ENCODE measurements at places on chromosomes 2 and 18.

DNA sequence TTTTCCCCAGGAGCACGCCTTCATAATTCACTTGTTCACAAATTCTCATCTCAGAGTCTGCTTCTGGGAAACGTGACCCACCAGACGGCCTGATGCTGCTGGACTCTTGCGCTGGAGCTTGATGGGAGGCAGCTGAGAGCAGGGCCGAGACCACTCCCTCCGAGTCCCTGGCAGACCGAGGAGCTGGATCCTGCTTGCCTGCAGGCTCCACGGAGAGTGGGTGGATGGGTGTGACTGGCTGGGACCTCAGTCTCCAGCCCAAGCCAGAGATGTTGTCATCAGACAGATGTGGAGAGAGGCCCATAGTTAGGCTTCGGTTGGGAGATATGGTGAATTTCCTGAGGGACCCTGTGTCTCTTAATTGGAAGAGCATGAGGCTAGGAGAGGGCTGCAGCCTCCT is 76.4 kb downstream of the TSN start:
- DNase-seq: no peak

GRCh38 chr2:16568998-16569784 is 96.4 kb downstream of the CYRIA start:
- no peak for DNase-seq

GRCh38 chr2:119010336-119010735 is 68.3 kb downstream of the MARCO start:
- no peak for DNase-seq

DNA sequence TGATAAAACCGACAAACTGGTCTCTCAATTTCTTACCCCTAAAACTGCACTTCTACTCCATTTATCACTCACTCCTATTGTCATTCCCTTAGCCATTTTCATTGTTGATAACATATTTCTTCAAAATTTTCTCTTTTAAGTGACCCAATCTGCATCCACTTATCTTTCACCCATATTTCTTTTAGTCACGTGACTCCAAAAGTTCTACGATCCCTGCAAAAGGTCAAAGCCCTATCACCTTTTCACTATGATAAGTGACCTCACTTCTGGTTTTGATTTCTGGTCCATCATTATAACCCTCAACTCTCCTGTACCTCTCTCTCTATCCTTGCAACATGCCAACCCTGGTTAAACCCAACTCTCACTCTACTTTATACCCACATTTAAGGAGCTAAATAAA is 49.1 kb downstream of the LRATD1 start:
- no peak for DNase-seq

DNA sequence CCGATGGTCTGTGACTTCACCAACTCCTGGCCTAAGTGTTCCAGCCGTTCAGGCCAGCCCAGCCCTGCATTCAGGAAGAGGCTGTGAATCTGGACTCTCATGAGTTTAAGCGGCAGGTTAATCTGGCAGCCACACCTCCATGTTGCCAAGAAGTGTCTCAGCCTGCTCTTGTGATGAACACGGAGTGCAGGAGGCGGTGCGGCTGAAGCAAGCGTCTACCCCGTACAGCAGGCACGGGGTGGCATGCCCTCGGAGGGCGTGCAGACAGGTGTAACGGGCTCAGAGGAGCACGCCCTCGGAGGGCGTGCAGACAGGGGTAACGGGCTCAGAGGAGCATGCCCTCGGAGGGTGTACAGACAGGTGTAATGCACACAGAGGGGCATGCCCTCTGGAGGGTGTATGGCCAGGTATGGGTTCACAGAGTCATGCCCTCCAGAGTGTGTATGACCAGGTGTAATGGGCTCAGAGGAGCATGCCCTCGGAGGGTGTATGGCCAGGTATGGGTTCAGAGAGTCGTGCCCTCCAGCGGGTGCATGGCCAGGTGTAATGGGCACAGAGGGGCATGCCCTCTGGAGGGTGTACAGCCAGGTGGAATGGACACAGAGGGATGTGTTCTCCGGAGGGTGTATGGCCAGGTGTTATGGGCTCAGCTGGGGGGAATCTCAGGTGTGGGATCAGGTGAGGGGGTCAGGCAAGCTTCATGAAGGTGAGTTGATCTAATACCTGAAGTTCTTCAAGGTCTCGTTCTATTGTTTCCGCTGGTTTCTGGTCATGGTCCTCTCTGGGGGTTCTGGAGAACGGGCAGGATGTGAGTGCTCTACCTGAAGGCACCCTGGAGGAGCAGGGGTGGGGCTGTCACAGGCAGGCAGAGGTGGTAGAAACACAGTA is 22.6 kb downstream of the CROCC2 start:
- DNase-seq: no peak

DNA sequence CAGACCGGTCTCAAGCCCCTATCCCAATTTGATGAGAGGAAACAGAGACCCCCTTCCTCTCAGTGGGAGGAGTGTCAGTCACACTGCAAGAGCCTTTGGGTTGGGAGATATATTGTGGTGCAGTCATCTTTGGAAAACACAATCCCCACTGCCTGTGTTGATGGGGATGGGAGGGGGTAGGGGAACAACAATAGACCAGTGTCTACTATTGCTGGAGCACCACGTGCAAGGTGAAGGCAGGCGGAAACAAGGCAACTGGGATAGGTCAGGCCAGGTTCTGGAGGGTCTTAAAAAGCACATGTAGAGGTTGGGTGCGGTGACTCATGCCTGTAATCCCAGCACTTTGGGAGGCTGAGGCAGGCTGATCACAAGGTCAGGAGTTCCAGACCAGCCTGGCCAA is 127.9 kb downstream of the ZFP36L2 start:
- no peak for DNase-seq

DNA sequence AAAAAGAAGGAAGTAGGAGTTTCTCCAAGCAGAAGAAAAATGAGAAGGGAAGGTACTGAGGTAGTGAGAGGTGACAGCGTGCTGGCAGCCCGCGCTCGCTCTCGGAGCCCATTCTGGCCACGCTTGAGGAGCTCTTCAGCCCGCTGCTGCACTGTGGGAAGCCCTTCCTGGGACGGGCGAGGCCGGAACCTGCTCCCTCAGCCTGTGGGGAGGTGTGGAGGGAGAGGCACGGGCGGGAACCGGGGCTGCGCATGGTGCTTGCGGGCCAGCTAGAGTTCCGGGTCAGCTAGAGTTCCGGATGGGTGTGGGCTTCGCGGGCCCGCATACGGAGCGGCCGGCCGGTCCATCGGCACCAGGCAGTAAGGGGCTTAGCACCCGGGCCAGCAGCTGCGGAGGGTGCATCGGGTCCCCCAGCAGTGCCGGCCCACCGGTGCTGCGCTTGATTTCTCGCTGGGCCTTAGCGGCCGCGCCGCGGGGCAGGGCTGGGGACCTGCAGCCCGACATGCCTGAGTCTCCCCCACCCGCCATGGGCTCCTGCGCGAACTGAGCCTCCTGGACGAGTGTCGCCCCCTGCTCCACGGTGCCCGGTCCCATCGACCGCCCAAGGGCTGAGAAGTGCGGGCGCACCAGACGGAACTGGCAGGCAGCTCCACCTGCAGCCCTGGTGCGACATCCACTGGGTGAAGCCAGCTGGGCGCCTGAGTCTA is 11.1 kb upstream of the CYS1 start:
- DNase-seq: no peak

- DNase-seq: no peak
These were observed 61.0 kb downstream of the AQP4 start for GRCh38 chr18:26804519-26804918.

DNA sequence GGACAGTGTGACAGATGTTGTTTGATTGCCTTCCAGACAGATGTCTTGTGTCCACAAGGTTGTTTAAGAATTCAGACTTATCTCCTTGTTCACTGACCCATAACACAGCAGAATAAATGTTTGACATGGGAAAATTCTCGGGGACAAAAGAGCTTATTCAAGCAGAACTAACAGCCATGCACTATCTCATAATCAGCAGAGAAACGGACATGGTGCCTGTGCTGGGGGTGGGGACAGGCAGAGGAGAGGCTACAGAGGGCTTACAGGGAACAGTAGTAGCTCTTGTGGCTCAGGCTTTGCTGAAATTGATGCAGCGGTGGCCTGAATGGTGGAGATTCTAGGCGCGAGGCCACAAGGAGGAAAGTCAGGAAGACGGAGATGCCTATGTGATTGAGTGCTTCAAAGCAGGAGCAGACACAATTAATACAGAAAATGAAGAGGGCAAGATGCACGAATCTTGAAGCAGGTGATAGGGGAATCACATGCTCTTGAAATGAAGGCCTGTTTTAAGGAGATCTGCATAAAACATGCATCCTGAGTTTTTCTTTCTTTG is 62.0 kb upstream of the CAB39 start:
- DNase-seq: no peak

- DNase-seq: no peak
These were observed 16.7 kb downstream of the PLB1 start for GRCh38 chr2:28512607-28512965.

GRCh38 chr18:37476182-37476581 is 89.4 kb downstream of the CELF4 start:
- no peak for DNase-seq

DNA sequence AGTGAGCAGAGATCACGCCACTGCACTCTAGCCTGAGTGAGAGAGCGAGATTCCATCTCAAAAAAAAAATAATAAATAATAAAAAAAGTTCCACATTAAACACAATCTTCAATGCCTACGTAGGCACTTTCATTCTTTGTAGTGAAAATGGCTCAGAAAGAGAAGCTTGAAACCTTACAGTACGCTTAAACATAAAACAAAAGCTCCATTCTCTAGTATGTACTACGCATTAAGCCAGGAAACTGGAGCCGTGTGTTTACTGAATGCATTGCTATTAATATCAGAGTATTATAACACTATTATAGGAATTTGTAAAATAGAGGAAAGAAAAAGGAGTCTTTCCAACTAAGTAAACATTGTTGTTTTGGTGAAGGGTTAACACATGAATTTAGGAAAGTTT is 41.3 kb upstream of the LMAN1 start:
- no peak for DNase-seq

- no peak for DNase-seq
These were observed 26.6 kb downstream of the ONECUT2 start for GRCh38 chr18:57461652-57462269.

- no peak for DNase-seq
These were observed 42.6 kb downstream of the NEB start for GRCh38 chr2:151691631-151692030.

- DNase-seq: no peak
These were observed 93.1 kb downstream of the PIK3C3 start for GRCh38 chr18:42048158-42048557.

DNA sequence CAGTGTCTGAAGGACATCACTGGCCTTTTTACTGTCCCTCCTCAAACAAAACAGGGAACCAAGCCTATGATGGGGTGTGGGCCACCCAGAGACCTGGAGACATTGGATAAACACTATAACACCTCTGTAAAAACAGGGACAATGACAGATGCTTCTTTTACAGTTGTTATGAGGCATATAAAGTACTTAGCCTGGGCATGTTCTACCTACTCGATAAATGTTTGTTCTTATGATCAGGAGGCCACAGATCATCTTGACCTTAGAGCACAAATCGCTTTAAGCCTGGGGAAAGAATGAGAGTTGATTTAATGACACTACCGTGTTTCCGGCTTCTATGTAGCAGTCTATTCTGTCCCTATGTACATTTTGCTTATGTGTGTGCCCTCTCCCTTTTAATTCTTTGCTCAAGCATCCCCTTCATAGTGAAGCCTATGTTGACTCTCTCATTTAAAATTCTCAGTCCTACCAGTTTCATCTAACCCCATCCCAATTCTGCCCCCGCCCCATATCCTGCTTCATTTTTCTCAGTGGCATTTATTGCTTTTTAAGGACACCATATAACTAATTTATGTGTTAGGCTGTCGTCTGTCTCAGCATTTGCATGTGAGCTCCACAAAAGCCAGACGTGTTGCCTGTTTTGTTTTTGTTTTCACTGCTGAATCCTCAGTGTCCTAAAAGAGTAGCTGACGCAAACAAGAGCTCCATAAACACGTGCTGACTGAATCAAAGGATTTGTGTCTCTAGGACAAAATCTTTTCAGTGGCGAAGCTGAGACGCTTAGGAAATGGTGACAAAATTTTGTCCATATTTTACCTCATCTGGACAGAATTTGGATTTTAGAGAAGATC is 182.3 kb upstream of the ST6GAL2 start:
- DNase-seq: no peak

DNA sequence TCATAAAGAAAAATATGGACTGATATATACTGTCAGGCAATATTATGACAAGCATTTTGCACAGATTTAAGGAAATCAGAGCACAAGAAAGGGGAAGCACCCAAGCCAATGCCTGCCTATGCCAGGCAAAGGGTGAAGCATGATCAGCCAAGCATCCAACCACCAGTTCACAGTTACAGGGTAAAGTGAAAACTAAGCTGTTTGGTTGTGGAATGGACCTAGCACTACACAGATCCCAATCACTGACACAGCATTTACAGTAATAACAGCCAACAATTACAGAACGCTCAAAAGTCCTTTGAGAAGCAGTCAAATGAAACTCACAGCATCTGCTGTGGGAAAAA is 90.3 kb downstream of the SP3 start:
- DNase-seq: no peak

DNA sequence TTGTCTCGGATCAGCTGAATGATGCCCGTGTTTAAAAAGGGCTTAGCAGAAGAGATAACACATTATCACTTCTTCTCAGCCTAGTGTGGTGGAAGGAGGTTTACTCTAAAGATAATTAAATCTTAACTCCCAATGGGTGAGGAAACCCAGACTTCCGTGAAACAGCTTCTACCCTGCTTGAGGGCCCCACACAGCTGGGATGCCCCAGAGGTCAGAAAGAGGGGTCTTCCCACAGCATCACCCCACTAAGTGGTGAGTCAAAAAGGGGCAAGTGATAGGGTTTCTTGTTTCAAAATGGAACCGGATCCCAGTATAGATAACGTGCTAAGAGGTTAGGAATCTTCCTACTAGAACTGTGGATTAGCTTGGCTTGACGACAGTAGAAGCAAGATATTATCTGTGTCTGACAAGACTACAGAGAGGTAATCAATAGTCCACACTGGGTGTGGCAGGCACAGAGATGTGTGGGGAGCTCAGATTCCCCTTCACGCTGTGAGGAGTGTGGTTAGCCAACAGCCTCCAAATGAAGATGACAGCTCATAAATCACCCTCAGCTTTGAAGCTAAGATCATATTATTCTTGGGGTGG is 129.6 kb upstream of the COPS8 start:
- DNase-seq: no peak

GRCh38 chr2:108171657-108172056 is 68.1 kb upstream of the SULT1C3 start:
- no peak for DNase-seq

DNA sequence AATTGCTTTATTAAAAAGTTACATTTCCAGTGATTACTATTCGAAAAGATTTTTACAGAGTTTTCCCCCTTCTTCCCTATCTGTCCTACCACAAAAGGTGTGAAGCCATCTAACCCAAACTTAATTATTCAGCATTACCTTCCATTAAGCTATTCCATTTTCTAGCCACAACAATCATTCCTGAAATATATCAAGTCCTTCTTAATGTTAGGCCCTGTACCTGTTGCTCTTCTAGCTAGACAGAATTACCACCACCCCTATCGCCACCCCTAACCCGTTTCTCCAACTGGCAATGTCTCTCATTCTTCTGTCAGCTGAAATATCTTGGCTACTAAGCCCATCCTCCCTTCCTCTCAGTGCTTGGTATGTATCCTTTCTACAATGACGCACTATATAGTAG is 13.9 kb downstream of the IWS1 start:
- DNase-seq: no peak

Measured in tibial artery (tissue), 4 donors.